NCI-H774 (cell line): ENCODE measurements at places on chromosomes 16 and 17.

DNA sequence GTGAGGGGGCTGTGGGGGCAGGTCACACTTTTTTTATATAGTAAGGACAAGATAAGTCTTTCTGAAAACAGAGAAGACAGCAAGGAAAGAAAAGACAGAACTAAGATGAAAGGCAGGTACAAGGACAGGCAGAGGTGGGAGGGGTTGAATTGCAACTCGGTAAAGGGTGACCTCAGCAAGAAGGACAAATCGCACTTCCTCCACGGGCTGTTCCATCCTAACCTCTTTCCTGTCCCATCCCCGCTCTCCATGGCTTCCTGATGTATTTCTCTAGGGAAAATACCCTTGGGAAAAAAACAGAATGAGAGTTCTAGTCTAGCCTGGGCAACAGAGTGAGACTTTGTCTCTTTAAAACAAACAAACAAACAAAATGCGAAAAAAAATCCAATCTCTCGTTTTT lies 57.3 kb downstream of the ARHGAP17 start:
- DNase-seq: no peak

- no peak for DNase-seq
These were observed 27.8 kb upstream of the ITGA3 start for GRCh38 chr17:50027881-50028735.

- no peak for DNase-seq
These were observed 181.3 kb downstream of the CDH13 start for GRCh38 chr16:82808036-82808435.

GRCh38 chr17:45298546-45299285 lies 18.1 kb downstream of the MAP3K14 start:
- DNase-seq: no peak

GRCh38 chr16:66652661-66653360 lies 43.7 kb downstream of the CMTM4 start:
- no peak for DNase-seq

DNA sequence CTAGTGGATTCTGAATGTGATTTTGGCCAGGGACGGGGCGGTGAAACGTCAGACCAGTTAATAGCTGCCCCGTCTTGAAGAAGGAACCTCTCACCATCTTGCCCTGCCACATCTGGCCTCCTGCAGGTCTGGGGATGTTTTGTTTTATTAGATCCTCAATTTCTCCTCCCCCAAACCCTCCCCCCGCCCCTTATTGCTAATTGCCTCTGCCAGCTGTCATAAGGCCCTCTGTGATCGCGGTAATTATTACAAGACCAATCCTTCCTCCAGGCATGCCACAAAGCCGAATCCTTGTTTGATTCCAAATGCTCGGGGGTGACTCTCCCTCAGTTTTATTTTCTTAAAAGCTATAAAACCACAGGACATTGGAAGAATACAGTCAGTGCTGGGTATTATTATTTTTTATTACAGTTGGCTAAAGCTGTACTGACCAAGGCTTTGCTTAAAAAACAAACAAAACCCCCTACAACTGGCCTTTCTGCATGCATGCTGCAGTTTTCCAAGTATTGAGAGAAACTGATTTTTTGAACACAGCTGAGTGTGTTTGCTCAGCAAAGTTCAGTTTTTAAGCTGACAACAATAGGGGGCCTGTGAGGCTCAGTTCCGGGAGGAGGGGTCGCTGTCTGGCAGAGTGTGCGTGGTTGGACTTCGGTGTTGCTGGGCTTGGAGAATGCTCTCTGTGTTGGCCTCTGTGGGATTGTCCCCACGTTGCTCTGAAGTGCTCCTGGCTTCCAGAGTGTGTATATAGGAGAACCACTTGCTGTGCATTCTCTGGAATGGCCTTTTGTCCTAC lies 1.7 kb downstream of the KSR1 start:
- DNase-seq: no peak

GRCh38 chr17:57574040-57574513 lies 171.0 kb downstream of the CCDC182 start:
- no peak for DNase-seq

GRCh38 chr17:80512233-80512632 lies 32.4 kb upstream of the RPTOR start:
- no peak for DNase-seq

DNA sequence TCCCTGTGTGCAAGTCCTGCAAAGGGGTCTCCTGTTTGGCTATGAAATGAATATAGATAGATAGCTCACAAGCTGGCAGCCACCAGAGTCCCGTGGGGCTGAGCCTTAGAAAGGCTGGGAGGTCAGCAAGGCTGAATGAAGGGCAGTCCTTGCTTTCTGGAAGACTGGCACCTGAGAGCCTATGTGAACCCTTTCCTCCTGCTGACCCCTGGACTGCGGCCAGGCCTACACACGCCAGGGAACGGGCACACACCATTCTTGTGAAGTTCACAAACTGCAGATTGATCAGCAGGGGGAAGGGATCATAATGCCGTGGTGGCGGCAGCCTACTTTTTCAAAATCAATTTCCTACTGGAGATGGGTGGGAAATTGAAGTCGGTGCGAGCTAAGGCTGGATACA lies 985 bp upstream of the C17orf107 start:
- DNase-seq: no peak
